ENCODE measurements at places on chromosomes 2 and 18.

GRCh38 chr2:241312082-241312481 lies 3.4 kb downstream of the HDLBP start:
- ATAC-seq, result no peak

DNA sequence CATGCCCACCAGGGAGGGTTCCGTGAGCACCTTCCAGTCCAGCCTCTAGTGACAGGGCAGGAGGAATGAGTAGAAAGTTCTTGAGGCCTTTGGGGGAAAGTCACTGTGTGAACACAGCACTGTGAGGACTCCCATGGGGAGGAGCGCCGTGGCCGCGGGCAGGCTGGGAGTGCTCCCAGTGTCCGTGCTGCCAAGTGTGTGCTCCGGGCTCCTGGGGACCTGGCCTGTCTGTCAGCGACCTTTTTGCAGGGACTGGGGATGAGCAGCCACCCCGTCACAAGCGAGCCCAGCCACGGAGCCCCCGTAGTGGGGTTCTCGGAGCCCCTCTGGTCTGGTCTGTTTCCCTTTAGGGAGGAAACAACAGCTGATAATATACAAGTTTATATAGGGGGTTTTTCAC lies 36.8 kb downstream of the PDIA6 start:
- ATAC-seq, result no peak

DNA sequence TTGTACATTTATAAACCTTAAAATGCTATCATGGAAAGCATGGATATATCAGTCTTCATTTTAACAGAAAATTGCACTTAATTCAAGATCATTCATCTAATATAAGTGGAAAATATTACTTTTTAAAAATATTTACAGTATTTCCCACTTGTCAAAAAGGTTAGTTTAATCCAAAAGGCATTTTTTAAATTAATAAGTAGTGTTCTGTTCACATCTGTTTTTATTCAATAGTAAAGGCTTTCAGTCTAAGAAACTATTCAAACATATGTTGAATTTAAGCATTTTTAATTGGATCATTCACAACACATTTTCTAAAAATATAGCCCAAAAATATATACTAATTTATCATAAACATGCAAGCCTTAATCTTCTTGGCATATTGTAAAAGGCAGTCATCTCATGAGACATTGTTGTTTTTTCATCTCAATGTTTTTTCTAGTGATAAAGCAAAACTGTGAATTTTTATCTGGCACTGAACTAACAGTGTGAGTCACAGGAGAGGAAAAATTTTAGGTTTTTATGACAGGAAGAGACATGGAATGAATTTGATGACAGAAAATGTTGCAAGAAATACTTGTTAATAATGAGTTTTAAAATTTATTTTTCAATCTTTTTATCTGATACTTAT lies 1642.5 kb upstream of the TMEFF2 start:
- ATAC-seq, result no peak

DNA sequence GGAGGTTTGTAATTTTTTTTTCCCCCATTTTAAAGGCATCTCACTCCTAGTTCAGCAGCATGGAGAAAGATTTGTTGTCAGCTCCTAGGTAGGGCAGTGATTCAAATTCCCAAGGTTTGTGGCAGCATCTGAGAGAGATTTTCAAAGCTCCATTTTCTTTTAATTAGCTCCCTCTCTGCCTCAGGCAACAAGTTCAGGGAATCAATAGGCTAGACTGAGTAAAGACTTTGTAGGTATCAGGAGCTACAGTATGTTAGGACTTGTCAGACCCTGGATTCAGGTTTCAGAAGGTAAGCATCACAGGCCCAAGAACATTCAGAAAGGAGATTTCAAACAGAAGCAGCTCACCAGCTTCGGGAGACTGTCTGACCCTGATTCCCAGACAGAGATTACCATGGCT lies 273.3 kb upstream of the ERBB4 start:
- ATAC-seq, result no peak

- ATAC-seq, result no peak
Observed at GRCh38 chr18:27860011-27860410, 316.9 kb downstream of the CDH2 start.

DNA sequence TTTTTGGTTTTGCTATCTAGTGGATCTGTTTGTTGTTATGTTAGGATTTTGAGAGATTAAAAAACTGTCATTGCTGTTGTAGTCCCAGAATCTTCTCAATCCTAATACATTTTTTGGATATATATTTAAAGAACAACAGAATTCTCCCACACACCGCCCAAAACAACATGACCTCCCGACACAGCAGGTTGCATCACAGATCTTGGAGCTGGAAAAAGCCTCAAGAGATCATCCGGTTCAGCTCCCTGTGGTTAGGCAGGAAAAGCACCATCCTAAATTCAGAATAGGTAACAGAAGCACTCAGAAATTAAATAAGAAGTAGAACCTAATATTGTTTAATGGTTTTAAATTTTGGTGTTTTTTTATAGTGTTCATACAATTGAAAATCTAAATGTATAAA lies 251.4 kb upstream of the STON1 start:
- ATAC-seq, result no peak

- ATAC-seq, result no peak
Observed at GRCh38 chr2:19225126-19225525, 133.3 kb downstream of the OSR1 start.

DNA sequence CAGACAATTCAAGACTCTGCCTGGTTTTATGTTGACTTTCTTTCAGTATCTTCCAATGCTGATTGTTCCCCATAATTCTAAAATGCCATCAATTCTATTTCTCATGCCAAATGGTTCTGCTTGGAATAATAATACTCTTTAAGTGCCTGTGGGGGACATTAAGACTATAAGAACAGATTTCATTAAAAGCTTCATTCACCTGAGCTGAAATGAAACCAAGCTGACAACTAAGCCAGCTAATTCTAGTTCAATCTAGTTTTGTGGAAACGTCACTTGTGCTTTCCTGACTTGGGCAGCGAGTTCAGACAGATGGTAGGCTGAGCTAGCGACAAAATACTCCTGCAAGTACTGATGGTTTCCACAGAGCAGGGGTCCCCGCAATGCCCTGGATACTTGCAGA lies 491.1 kb upstream of the RAB6C start:
- ATAC-seq, result no peak

GRCh38 chr2:38835015-38835601 lies 40.6 kb downstream of the DHX57 start:
- ATAC-seq, result peak; percentile 30

- no peak for ATAC-seq
Observed at GRCh38 chr18:31454066-31454708, 6.6 kb downstream of the DSG3 start.

DNA sequence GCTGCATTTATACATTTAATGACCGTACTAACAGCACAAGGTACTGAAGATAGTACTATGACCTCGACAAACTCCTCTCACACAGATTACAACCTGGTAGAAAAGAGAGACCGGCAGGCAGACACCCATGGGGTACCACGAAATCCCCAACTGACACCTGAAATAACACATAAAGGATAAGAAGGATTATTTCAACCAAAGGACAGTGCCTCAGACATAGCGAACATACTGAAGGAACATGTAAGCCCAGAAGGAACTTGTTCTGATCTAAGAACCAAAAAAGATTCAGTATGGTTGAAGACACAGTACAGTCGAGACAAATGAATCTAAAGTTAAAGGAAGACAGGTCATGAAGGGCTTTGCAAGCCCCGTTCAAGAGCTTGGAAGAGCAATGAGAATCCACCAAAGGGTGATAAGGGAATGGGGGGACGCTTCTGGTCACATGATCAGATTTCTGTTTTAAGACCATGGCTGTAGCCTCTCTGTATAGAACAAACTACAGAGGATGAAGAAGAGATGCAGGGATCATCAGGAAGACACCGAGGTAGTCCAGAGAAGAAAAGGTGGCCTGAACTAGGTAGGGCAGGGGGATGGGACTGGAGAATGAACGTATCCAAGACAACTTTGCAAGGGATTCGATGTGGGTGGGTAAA lies 902 bp downstream of the MCFD2 start:
- ATAC-seq, result no peak

DNA sequence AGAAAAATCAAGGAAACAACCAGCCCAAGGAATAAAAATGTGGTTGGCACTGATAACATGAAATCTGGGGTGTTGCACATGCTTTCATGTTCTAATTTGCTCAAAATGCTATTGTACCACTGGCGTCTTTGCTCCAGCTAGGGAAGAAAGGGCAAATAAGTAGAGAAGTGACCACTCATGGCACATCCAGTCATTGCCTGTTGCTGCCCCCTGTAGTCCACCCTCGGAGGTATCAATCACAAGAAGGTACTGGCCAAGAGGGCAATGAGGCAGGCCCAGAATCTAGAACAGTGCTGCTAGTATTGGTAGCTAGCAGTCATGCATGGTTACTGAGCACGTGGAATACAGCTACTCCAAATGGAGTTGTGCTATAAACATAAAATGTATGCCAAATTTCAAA lies 213.4 kb downstream of the CDCA7 start:
- no peak for ATAC-seq
